ENCODE measurements at places on chromosomes 6 and 20. TPM values are rescaled to one million over a fixed set of nuclear protein-coding genes. Genes with fewer than 3 reads are reported as not detected.

Gene LGSN
- total RNA-seq = not detected

Gene TGM3
- total RNA-seq = not detected

Gene RBPJL
- not detected for total RNA-seq

Gene PAQR8
- 2.8 TPM for total RNA-seq

Gene SLC13A3
- 4.3 TPM for total RNA-seq

Gene SPDEF
- total RNA-seq = not detected

Gene PROKR2
- not detected for total RNA-seq

Gene CFAP206
- not detected for total RNA-seq

Gene CLPSL1
- not detected for total RNA-seq

Gene ZBTB46
- 5.7 TPM for total RNA-seq

Gene SRSF12
- total RNA-seq = not detected

Gene AKIRIN2
- total RNA-seq = 25.7 TPM

Gene FABP7
- not detected for total RNA-seq

Gene TASP1
- total RNA-seq = 23.7 TPM

Gene OR2H1
- total RNA-seq = not detected

Gene SLPI
- total RNA-seq = 7.0 TPM

Gene VIP
- 0.66 TPM for total RNA-seq

Gene ASIP
- total RNA-seq = not detected

Gene LTA
- total RNA-seq = not detected

Gene OR14J1
- not detected for total RNA-seq

Gene SLCO4A1
- total RNA-seq = 9.0 TPM

Gene ENPP3
- total RNA-seq = 0.85 TPM

Gene SS18L1
- 14.5 TPM for total RNA-seq

Gene PPP1R3G
- total RNA-seq = 2.5 TPM

Gene KCNK16
- not detected for total RNA-seq

Gene POU5F1
- total RNA-seq = not detected

Gene COL9A1
- total RNA-seq = not detected

Gene WFDC10B
- not detected for total RNA-seq

Gene PKIB
- total RNA-seq = 3.3 TPM

Gene KHDC1L
- total RNA-seq = not detected

Gene FAM83C
- total RNA-seq = not detected

Gene PIGU
- total RNA-seq = 13.9 TPM

Gene PCK1
- total RNA-seq = 207 TPM

Gene TFAP2A
- total RNA-seq = not detected

Gene CPNE5
- total RNA-seq = 0.51 TPM

Gene MAFB
- 98.5 TPM for total RNA-seq

Measured in subcutaneous adipose tissue (tissue), 4 donors.